ENCODE measurements at places on chromosomes 5 and 9. TPM values are rescaled to one million over a fixed set of nuclear protein-coding genes. Genes with fewer than 3 reads are reported as not detected.

Gene PCDHA10
- total RNA-seq = not detected

Gene SARDH
- 10.2 TPM for total RNA-seq

DNA sequence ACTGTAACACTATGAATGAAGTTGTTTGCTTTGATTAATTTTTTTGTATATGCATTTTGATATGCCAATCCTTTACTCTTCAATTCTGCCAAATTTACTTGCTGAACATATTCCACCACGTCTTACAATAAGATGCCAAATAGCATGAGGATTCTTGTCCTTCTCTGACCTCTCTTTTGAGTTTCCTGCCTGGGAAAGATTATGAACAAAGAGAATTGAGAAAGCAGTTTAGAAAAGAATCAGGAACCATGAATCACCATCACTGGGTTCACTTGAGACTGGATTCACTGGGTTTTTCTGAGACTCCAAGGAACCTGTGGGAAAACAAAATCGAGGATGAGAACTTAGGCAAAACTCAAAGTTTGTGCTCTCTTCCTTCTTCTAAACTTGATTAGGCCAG lies 256.5 kb downstream of the CETN3 start:
- no peak for DNase-seq

- DNase-seq = no peak
Observed at GRCh38 chr5:165187815-165188214, 1682.4 kb downstream of the MAT2B start.

- DNase-seq = no peak
Observed at GRCh38 chr9:114240647-114241558, 82.0 kb upstream of the ORM1 start.

Gene PAEP
- not detected for total RNA-seq

- DNase-seq = no peak
Observed at GRCh38 chr9:10690546-10690945, 77.7 kb upstream of the PTPRD start.

DNA sequence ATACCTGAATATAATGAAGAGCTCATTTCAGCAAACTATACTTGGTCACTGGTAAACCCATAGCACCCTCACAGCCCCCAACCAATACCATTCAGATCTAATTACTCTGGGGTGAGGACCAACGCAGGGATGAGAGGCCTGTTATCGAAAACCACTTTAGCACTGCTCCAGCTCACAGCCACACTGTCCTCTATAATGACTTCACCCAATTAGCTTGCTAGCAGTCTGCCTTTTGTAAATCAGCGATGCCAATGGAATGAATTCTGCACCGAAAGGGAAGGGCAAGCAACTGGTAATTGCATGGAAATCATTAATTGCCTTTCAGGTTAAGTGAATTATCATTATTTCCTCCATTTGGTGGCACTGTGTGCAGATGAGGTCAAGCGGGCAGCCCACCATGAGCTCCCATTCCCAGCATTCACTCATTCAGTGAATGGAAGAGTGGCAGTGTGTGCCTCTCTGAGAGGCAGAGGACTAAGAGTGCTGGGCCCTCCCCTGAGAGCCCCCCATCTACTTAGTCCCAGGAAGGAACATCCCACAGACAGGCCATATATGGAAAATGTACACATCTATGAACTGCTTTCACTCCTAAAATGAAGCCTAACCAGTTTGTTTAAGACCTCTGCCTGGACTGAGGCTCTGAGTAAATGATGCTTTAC lies 262.1 kb downstream of the SPOCK1 start:
- DNase-seq = no peak

DNA sequence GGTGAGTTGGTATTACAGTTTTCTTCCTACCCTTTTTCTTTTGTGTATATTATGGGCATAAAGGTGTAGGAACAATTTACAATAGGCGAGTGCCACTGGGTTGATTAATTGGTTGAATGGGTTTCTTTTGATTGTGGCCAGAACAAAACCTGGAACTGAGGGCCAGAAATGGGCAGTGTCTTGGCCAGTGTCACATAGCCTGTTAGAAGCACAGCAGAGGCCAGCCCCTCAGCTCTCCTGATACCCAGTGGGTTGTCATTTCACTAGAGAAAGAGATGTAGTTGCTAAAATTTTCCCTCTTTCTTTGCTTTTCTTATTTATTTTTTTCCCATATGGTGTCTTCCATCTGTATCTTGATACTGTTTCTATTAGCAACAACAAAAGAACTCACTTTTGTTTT lies 38.8 kb upstream of the SEMA6A start:
- no peak for DNase-seq

- no peak for DNase-seq
Observed at GRCh38 chr5:541539-542318, 17.5 kb upstream of the SLC9A3 start.

GRCh38 chr5:22988937-22989336 lies 135.8 kb upstream of the CDH12 start:
- DNase-seq = no peak

Gene LOX
- not detected for total RNA-seq

DNA sequence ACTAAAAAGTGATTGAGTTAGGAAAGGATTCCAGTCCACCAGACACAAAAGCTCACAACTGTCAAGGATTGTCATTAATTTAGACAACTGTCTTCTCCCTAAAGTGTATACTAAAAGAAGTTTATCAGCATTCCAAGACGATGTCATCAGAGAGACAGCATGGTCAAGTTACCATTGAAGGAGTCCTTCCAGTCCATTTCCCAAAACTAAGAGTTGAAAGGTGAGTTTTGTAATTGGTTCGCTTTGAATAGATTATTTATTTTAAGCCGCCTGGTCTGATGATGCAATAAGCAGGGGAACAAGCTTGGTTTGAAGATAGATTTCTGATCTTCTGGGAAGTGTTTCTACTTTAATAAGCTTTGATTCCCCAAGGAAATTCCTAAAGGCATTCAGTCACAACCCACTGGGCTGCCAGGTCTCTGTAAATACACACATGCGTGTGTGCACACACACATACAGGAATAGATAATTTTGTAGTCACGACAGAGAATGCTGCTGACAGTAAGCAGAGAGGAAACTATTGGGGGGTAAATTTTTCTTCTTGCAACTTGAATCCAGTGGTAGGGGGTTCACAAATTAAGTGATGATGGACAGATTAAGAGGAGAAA lies 234.8 kb downstream of the PIK3R1 start:
- no peak for DNase-seq
